A549 (cell line): ENCODE measurements at places on chromosomes 7 and 10.

- no peak for DNase-seq
Observed at GRCh38 chr7:73758581-73759138, 11.4 kb downstream of the CLDN3 start.

- DNase-seq = no peak
Observed at GRCh38 chr10:35165811-35166210, 39.2 kb downstream of the CREM start.

GRCh38 chr7:146397141-146397540, 280.5 kb downstream of the CNTNAP2 start:
- DNase-seq = no peak

DNA sequence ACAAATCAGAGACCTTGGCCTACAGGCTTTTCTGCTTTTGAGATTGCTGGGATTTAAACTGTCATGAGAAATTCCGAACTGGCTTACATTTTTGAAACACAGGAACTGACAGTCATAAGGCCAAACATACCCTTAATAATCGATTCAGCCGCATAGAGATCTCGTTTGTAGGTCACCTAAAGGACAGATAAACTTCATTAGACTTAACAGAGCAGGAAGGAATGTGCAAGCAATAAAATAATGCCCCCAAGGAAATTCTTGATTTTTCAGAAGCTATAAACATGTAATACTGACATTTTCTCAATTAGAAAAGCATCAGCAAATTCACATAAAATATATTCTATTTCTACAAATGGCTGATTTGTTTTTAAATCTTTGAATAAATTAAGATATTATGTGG, 120.0 kb downstream of the CRPPA start:
- DNase-seq = no peak

GRCh38 chr7:921071-921461, 33.4 kb downstream of the ADAP1 start:
- DNase-seq = no peak

DNA sequence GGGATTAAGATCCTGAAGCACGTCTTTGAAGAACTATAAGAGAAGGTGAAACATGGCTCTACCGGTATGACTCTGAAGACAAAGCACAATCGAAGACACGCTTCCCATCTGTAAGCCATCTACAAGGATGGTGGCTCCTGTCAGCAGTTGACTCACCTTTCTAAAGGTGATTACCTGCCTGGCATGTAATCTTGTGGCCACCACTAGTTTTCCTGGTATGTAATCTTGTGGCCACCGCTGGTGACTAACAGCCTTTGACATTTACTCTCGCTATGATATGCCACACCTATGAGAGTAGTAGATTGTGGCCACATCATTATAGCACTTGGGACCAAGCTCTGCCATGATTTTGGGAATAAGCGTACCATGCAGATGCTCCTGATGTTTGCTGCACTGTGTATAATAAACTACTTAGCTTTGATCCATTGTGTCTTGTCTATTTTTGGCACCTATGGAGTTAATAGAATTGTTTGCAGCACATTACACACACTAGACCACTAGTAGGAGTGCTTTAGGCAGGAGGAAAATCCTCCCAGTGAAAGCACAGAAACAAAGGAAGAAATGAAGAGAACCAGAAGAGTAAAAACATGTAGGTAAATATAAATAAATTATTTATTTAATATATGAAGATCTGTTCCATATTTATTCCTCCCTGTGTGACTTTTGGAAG, 59.8 kb downstream of the VAX1 start:
- DNase-seq = no peak

DNA sequence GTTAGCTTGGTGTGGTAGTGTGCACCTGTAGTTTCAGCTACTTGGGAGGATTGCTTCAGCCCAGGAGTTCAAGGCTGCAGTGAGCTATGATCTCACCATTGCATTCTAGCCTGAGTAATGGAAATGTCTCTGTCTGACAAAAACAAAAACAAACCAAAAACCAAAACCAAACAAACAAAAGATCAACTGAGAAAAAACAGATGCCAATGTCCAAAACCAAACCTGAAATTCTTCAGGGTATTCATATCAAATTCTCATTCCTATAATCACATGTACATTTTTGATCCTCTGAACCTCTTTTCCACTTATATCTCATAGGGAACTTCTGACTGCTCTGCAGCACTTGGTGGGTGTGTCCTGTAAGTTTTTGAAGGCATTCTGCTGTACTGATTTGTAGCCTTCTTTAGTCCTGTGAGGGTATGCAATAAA, 87.0 kb downstream of the CDK6 start:
- no peak for DNase-seq

GRCh38 chr10:116664631-116665030, 43.9 kb downstream of the PNLIPRP2 start:
- no peak for DNase-seq

- DNase-seq = no peak
Observed at GRCh38 chr10:80077869-80078447, 507 bp upstream of the TMEM254 start.

GRCh38 chr7:150719436-150719835, 3.0 kb downstream of the GIMAP1 start:
- no peak for DNase-seq

- no peak for DNase-seq
Observed at GRCh38 chr7:137717811-137718271, 128.9 kb downstream of the DGKI start.

DNA sequence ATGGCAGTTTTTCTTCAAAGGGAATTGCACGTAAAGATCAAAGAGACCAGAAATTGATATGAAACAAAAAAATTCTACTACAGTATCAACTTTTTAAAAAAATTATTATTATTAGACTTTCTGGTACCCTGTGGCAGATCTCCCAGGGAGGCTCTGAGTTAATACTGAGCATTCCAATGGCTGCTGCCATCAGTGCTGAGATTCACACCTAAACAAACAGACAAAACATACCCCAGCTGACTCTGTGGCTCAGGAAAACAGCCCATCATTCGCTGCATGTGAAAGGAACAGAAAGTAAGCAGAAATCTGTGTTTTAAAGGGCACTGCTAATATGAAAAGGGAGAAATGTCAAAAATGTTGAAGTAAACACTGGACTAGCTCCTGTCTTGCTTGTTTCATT, 118.4 kb downstream of the GRM3 start:
- DNase-seq = no peak

DNA sequence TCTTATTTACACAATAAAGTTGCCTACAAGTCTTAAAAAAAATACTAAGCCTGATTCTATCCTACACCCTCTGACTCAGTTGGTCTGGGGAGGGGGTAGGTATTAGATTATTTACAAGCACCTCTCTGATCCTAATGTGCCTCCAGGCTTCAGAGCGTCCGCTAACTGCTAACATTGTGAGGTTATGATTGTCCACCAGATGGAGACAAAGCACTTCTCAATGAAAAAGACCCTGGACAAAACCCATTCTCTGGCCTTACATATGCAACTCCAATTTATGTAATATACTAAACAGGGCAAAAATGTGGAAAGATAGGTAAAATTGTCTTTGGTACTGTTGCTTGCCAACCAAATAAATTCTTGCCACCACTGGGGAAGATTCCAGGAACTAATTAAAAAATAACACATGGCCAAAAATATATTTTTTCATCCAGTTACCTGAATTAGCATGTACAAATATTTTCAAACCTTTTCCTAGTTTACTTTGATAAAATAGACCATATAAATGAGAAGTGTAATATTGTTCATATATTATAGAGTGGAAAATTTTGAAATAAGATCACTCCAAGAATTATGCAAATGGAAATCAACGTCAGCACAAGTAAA, 92.4 kb downstream of the KIF20B start:
- DNase-seq = peak; percentile 73

DNA sequence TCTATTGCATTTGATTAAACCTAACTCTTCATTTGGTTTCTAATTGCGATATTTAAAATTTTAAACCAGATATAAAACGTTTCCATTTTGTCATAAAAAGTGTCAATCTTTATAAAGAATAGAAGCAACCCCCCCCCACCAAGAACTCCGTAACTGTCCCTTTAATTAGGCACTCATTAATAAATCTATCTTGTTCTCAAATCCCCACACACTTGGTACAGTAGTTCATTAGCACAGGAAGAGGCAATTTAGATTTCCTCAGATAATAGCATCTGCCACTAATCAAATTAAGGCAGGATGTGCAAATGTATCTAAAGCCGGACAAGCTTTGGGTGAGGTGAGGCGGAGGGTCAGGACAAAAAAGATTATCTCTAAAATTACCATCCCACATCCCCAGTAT, 1143.3 kb upstream of the AUTS2 start:
- no peak for DNase-seq

DNA sequence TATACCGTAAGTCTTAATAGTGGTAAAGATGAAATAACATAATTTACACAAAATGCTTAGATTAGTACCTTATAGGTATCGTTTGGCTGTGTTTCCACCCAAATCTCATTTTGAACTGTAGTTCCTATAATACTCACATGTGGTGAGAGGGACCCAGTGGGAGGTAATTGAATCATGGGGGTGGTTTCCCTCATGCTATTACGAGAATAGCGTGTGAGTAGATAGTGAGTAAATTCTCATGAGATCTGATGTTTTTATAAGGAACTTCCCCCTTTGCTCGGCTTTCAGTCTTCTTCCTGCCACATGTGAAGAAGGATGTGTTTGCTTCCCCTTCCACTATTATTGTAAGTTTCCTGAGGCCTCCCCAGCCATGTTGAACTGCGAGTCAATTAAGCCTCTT, 426.3 kb upstream of the POT1 start:
- DNase-seq = no peak

DNA sequence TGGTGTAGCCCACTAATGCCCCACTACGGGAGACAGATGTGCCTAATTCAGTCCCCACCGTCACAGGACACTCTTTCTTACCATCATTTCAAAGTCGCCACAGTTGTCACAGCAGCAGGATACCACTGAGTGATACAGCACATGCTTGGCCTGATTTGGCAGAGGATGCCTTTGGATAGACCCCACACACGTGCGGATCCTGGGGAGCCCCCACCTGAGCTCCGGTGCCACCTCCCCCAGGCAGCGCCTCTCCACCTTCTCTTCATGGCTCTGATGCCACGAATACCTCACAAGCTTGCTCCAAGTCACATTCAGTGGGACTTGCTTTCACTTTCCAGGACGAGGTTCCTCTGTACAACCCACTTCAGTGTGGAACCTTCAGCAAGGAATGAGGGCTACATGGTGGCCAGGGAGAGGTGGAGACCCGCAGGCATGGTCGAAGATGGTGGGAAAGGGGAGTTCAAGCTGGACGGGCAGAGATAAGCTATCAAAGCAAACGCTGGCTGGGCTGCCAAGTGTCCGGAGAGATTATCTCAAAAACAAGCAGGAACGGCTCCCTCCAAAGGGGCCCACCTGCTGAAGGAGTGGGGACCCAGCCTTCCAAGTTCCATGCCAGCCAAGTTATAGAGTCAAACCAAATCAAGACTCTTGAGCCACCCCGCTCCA, 107.4 kb downstream of the ZRANB1 start:
- DNase-seq = no peak

GRCh38 chr7:70602117-70602516, 529.8 kb upstream of the GALNT17 start:
- DNase-seq = no peak

DNA sequence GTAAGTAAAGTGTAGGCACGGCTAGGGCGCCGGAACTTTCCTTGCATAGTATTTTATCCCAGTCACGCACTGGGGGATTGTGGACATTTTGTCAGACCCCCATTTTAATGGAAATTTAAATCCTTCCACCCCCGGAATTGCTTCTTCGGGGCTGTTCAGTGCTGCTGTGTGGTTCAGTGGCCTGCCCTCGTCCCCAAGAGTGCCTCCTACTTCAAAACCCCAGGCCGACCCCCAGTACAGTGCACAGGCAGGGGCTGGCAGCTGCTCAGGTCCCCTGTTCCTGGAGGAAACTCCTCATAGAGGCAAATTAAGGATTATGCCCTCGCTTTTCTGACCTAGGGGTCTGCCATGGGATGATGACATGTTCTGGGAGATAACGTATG, 94.5 kb downstream of the PTPRE start:
- DNase-seq = no peak

DNA sequence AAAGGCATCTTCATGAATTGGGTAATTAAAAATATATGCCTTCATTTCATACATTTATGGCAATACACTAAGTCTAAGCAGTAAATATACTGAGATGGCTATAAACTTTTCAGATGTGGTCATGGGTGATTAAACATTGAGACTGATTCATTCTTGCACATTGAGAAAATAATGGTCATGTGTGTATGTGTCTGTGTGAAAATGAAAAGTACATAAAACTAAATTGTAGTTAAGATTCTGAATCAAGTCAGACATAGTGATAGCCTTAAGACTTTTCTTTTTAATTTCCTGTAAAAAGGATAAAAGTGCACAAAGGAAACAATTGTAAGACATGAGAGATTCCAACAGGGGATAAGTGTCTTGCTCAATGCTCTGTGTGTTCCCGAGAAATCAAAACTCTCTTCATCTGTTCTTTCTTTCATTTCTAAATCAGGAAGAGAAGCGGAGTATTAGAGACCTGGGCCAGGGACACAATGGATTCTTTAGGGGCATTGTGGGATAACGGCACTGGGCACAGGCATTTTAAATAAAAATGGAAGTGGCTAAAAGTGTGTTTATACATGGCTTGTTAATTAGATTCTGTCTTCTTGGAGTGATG, 69.8 kb upstream of the AGR3 start:
- DNase-seq = no peak
